ENCODE measurements at places on chromosomes 2 and 18. TPM values are rescaled to one million over a fixed set of nuclear protein-coding genes. Genes with fewer than 3 reads are reported as not detected.

GRCh38 chr2:143684551-143685320 is 555.5 kb downstream of the ARHGAP15 start:
- H3K27ac ChIP-seq: no peak overlapping the region
- no peak overlapping the region for H3K4me3 ChIP-seq
- no peaks in the 10 kb centered on the region for H3K36me3 ChIP-seq
- H3K27me3 ChIP-seq: no peaks in the 10 kb centered on the region
- no peak for DNase-seq

DNA sequence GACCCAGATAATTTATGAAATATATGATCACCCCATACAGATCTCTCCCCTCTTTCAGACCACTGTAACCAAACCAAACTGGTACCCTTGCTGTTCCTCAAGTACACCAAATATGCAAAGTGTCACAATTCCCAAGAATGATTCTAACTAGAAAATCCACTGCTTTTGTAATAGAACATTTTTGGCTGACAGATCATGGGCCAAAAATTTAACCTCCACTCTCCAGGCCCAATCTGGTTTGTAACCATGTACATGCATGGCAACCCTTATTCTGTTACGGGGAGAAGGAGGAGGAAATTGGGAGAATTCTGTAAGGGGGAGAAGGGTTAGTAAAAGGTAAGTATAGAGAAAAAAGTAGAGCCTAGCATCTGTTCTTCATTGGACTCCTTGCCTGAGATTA is 62.0 kb downstream of the IKZF2 start:
- H3K4me1 ChIP-seq: no peaks in the 10 kb centered on the region
- no peaks in the 10 kb centered on the region for H3K27me3 ChIP-seq
- no peak overlapping the region for H3K27ac ChIP-seq

The KCNK3 gene
- 32.8 TPM for total RNA-seq

- no peaks in the 10 kb centered on the region for H3K27me3 ChIP-seq
- no peaks in the 10 kb centered on the region for H3K4me1 ChIP-seq
- no peaks in the 10 kb centered on the region for H3K36me3 ChIP-seq
- no peak overlapping the region for H3K4me3 ChIP-seq
Measured at GRCh38 chr18:74200780-74201179, 52.5 kb downstream of the TIMM21 start.

- no peaks in the 10 kb centered on the region for H3K27me3 ChIP-seq
- H3K4me3 ChIP-seq: no peak overlapping the region
- no peaks in the 10 kb centered on the region for H3K4me1 ChIP-seq
- H3K27ac ChIP-seq: no peak overlapping the region
Measured at GRCh38 chr2:107093426-107093957, 207.5 kb upstream of the ST6GAL2 start.

GRCh38 chr2:167480986-167481309 is 592.7 kb downstream of the XIRP2 start:
- H3K4me3 ChIP-seq: no peak overlapping the region
- no peak overlapping the region for H3K27ac ChIP-seq
- no peak for DNase-seq
- H3K27me3 ChIP-seq: no peaks in the 10 kb centered on the region
- H3K36me3 ChIP-seq: no peaks in the 10 kb centered on the region

The MEP1B gene
- 0.28 TPM for total RNA-seq

The AMER3 gene
- total RNA-seq: not detected

The NYAP2 gene
- not detected for total RNA-seq

DNA sequence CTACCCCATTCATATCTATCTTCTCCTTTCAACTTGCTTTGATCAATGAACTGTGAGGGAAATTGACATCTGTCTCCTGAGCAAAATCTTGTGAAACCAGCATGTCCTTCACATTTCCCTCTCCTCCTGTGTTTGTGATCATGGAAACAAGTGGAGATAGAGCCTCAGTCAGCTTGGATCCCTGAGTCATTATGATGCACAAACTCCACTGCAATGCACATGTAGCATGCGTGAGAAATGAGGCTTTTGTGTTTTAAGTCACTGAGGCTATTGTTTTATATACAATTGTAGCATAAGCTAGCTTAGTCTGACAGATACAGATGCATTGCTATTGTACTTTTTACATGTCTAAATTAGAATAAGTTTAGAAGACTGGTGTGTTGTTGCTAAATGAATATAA is 85.2 kb upstream of the HNMT start:
- H3K27me3 ChIP-seq: peaks cover 2% of the 10 kb centered on the region
- no peak overlapping the region for H3K4me3 ChIP-seq

DNA sequence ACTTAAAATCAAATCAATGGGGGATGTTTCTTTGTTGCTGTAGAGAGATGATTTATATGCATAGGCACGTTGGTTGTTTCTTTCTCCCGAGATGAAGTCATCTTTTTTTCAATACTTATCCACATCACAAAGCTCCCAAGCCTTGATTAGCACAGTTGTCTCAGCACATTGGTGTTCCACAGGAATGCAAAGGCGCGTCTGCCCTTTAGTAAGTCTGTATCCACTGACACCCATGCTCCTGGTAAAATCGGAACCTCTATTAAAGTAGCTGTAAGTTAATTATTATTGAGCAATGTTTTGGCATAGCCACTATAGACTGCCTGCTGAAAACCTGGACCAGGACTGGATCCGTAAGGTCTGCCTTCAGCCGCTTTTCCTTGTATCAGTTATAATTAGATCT is 77.6 kb upstream of the RBM44 start:
- no peak for DNase-seq
- peaks cover 23% of the 10 kb centered on the region for H3K4me1 ChIP-seq
- H3K27me3 ChIP-seq: no peaks in the 10 kb centered on the region
- no peak overlapping the region for H3K4me3 ChIP-seq
- H3K27ac ChIP-seq: no peak overlapping the region

GRCh38 chr2:169143998-169144397 is 74.6 kb downstream of the DHRS9 start:
- no peaks in the 10 kb centered on the region for H3K36me3 ChIP-seq
- H3K4me3 ChIP-seq: no peak overlapping the region
- no peaks in the 10 kb centered on the region for H3K27me3 ChIP-seq
- no peaks in the 10 kb centered on the region for H3K4me1 ChIP-seq
- no peak for DNase-seq

DNA sequence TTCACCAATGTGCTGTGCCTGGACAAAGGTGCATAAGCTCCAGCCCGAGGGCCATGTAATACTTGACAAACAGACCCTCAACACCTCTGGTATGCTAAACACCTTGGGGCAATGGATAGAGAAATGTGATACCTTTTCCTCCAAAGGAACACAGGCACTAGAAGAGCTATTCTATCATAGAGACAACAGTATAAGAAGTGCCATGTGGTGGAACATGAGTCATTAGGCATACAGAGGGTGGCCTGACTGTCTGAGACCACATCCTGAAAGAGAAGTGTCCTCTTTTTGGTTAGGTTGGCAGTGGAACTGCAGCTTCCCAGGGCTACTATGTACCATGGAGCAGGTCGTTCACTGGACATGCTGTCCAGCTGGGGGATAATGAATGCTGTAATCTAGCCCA is 153.9 kb downstream of the INSIG2 start:
- no peaks in the 10 kb centered on the region for H3K4me1 ChIP-seq
- no peak for DNase-seq
- H3K36me3 ChIP-seq: no peaks in the 10 kb centered on the region
- no peak overlapping the region for H3K4me3 ChIP-seq
- no peaks in the 10 kb centered on the region for H3K27me3 ChIP-seq
- no peak overlapping the region for H3K27ac ChIP-seq

DNA sequence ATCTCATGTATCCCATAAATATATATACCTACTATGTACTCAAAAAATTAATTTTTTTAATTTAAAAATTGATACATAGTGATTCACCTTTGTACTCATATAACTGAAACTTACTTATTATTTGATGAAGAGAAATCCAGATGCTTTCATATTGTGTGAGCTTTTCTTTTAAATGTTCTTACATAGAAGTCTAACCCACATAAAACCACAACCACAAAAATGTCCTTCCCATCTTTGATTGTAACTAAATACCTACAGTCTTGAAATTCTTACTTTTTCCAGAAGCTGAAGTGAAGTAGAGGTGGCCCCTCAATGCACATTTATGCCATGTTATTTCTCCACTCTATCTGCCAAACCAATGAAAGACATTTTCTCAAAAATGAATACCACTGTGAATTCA is 117.9 kb upstream of the COL5A2 start:
- no peaks in the 10 kb centered on the region for H3K27me3 ChIP-seq
- no peaks in the 10 kb centered on the region for H3K4me1 ChIP-seq
- DNase-seq: no peak
- H3K4me3 ChIP-seq: no peak overlapping the region
- no peak overlapping the region for H3K27ac ChIP-seq

DNA sequence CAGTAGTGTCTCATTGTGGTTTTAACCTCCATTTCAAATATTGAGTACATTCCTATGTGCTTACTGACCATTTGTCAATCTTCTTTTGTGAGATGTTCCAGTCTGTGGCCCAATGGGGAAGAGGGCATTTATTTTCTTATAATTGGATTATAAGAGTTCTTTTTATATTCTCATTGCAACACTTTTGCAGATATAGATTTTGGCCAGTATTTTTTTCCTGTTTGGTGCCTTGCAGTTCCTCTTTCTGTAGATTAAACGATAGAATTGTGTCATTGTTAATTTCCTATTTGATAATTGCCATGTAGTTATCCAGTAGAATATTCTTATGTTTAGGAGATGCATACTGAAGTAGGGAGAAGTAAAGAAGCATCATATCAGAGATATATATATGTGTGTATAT is 56.4 kb upstream of the CYTIP start:
- H3K4me1 ChIP-seq: no peaks in the 10 kb centered on the region
- H3K27me3 ChIP-seq: no peaks in the 10 kb centered on the region
- no peaks in the 10 kb centered on the region for H3K36me3 ChIP-seq
- no peak for DNase-seq
- H3K27ac ChIP-seq: no peak overlapping the region

DNA sequence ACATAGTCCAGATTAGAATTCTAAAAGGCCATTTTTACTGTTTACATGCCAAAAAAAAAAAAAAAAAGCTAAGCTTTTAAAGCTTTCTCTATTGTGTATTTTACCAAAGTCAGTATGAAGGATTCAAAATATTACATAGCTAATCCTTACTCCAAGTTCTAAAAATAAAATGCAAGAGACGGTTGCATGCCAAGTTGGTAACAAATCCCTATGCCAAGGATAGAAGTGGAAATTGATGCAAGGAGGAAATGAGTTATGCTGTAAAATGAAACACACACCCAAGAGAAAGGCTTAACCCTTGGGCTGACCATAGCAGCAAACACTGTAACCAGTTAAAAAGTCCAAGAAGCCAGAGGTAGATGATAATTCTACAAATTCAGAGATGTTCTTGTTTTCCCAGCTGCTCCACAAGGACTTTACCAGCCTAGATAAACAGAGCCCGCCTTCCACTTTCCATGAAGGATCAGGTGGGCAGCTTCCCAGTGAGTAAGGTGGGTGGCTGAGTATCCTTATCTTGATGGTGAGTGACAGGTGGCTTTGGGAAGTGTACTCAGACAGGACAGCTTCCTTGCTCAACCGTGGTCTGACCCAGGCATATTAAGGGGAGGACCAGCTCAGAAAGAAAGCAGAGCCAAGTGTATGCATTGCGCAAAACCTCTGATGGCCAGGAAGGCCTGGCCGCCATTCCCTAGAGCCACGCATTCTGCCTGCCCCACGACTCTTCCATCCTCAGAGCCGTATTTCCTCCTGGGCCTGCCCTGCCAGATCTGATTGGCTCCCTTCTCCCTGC is 34.4 kb downstream of the ATP8B1 start:
- no peaks in the 10 kb centered on the region for H3K36me3 ChIP-seq
- DNase-seq: no peak

GRCh38 chr2:114784890-114785583 is 342.6 kb downstream of the DPP10 start:
- H3K4me3 ChIP-seq: no peak overlapping the region
- no peaks in the 10 kb centered on the region for H3K4me1 ChIP-seq
- DNase-seq: no peak
- no peaks in the 10 kb centered on the region for H3K36me3 ChIP-seq

- H3K27me3 ChIP-seq: no peaks in the 10 kb centered on the region
- H3K4me1 ChIP-seq: no peaks in the 10 kb centered on the region
- DNase-seq: no peak
- no peak overlapping the region for H3K27ac ChIP-seq
- H3K36me3 ChIP-seq: no peaks in the 10 kb centered on the region
Measured at GRCh38 chr18:44130376-44130942, 550.2 kb upstream of the SETBP1 start.

The TTC39C gene
- total RNA-seq: 14.8 TPM

The LBX2 gene
- 9.6 TPM for total RNA-seq

DNA sequence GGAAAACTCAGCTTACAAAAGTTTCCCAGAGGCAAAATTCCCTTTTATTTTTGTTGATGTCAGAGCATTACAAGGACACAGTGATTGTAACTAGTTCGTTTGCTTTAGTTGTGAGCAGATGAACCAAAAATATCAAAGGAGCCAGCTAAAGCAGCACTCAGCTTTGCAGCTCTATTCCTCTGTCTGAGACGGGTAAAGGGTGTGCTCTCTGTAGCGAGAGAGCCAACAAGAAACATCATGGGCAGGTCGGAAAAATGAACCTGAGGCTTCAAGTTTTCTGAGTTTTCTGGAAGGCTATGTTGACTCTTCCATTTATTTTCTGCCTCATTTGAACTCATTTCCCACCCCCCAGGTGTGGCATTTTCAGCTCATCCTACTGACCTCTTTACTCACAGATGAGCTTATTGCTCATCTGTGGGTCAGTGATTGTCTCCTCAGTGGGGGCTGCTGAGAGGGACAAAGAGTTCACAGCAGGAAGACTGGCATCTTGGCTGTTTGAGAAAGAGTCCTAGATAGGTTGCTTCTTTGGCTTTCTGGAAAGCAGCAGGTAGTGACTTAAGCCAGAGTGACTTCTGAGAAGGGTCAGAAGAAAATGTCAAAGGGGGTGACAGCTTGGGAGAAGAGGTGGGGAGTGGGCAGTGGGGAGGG is 66.6 kb upstream of the EPC2 start:
- DNase-seq: no peak
- peaks cover 32% of the 10 kb centered on the region for H3K27me3 ChIP-seq
- H3K36me3 ChIP-seq: no peaks in the 10 kb centered on the region
- no peaks in the 10 kb centered on the region for H3K4me1 ChIP-seq
- H3K27ac ChIP-seq: no peak overlapping the region
- no peak overlapping the region for H3K4me3 ChIP-seq

- H3K27me3 ChIP-seq: no peaks in the 10 kb centered on the region
- H3K27ac ChIP-seq: no peak overlapping the region
- no peaks in the 10 kb centered on the region for H3K4me1 ChIP-seq
- no peaks in the 10 kb centered on the region for H3K36me3 ChIP-seq
Measured at GRCh38 chr2:96888072-96889011, 18.5 kb upstream of the SEMA4C start.

- no peak overlapping the region for H3K27ac ChIP-seq
- DNase-seq: no peak
- H3K4me1 ChIP-seq: no peaks in the 10 kb centered on the region
- no peaks in the 10 kb centered on the region for H3K36me3 ChIP-seq
- H3K4me3 ChIP-seq: no peak overlapping the region
Measured at GRCh38 chr2:59041139-59041538, 800.0 kb upstream of the FANCL start.

The LIMS4 gene
- 0.51 TPM for total RNA-seq

The CFAP65 gene
- 0.33 TPM for total RNA-seq

- no peaks in the 10 kb centered on the region for H3K4me1 ChIP-seq
- no peak for DNase-seq
- no peak overlapping the region for H3K4me3 ChIP-seq
- no peaks in the 10 kb centered on the region for H3K27me3 ChIP-seq
- H3K27ac ChIP-seq: no peak overlapping the region
Measured at GRCh38 chr2:174789001-174789400, 24.7 kb upstream of the CHRNA1 start.

The SGO2 gene
- total RNA-seq: 34.0 TPM

- no peak overlapping the region for H3K4me3 ChIP-seq
- no peaks in the 10 kb centered on the region for H3K27me3 ChIP-seq
- H3K27ac ChIP-seq: no peak overlapping the region
- H3K36me3 ChIP-seq: no peaks in the 10 kb centered on the region
Measured at GRCh38 chr2:101357376-101357775, 29.9 kb downstream of the CREG2 start.
